ENCODE measurements at places on chromosomes 7 and 10.
A peak's percentile ranks its signal among the peaks of the same experiment; 100 is the strongest.

DNA sequence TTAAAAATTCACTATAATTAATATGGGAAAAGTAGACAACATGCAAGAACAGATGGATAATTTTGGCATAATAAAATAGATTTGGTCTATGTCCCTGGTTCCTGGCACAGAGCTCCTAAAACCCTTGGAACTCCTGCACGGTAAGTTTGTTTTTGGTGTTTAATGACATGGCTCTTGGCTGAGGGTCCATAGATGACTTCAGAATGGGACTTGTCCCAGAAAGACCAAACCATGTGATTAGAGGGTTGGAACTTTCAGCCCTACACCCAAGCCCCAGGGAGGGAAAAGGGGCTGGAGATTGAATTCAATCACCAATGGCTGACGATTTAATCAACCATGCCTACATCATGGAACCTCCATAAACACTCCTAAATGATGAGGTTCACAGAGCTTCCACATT, 12.6 kb upstream of the GSDME start:
- H3K4me1 ChIP-seq, result no peaks in the 10 kb centered on the region
- H3K36me3 ChIP-seq, result no peaks in the 10 kb centered on the region
- no peaks in the 10 kb centered on the region for H3K27me3 ChIP-seq
- H3K27ac ChIP-seq, result no peak overlapping the region
- no peak for DNase-seq
- no peak overlapping the region for H3K4me3 ChIP-seq

DNA sequence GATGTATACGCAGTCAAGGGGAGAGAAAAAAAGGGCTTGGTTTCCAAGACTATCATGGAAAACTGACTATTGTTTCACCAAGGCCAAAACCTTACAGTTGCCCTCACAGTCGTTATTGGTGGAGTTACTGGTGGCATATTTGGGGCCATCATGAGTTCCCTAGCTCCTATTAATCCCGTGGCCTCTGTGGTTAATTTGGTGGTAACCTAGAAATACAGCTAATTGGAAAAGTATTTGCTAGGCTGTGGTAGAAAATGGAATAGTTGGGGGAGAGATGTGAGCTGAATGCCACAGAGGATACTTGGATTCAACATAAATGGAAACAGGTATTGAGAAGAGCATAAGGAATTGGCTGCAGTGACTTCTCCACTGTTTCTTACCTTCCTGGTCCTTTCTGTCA, 450.7 kb downstream of the KCNMA1 start:
- H3K4me1 ChIP-seq, result no peaks in the 10 kb centered on the region
- H3K36me3 ChIP-seq, result no peaks in the 10 kb centered on the region
- H3K27me3 ChIP-seq, result no peaks in the 10 kb centered on the region
- no peak overlapping the region for H3K27ac ChIP-seq

- no peaks in the 10 kb centered on the region for H3K27me3 ChIP-seq
- H3K4me3 ChIP-seq, result no peak overlapping the region
- no peak overlapping the region for H3K27ac ChIP-seq
- H3K4me1 ChIP-seq, result no peaks in the 10 kb centered on the region
Observed at GRCh38 chr10:17510242-17510908, 56.0 kb upstream of the ST8SIA6 start.

DNA sequence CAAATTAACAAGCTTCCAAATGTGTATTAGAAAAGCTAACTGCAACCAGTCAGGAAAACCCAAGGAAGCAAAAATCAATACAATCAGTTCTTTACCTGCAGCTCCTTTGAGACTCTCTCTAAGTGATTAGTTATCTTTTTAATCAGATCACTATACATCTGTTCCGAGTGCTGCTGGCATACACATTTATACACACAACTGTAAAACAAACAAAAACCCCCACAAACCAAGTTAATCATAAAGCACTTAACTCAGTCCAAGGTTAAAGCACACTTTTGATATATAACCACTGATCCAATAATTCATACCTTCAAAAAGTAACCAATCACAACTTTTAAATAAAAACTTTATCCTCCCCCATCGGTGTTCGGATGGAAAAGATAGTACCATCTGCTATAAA, 25.6 kb downstream of the CACUL1 start:
- H3K27me3 ChIP-seq, result no peaks in the 10 kb centered on the region
- H3K4me1 ChIP-seq, result no peaks in the 10 kb centered on the region
- no peaks in the 10 kb centered on the region for H3K36me3 ChIP-seq
- H3K27ac ChIP-seq, result no peak overlapping the region
- no peak overlapping the region for H3K4me3 ChIP-seq
- DNase-seq, result no peak

DNA sequence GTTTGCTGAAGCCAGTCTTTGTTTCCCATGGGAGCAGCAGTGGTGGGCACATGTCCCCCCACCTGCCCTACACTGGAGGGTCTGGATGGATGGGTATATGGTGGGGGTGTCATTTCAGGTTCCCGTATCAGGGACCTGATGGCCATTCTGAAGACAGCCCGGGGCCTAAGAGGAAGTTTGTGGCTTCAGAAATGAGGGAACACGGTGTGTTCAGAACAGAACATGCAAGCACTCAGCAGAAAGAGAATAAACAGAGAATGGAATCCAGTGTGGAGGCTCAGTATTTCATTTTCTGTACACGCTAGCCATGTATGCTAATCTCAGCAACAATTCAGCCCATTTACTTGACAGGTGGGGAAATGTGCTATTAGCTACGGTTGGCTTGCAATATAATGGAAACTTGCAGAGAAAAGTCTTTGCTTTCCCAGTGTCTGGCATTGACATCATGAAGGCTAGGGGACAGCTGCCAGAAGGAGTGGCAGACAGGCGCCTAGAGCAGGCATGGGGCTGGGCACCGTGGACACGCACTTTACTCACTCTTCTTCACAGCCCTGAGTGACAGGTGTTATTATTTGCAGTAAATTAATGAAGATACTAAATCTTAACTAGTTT, 98.6 kb downstream of the ELMO1 start:
- no peak for DNase-seq
- H3K4me3 ChIP-seq, result no peak overlapping the region
- no peaks in the 10 kb centered on the region for H3K27me3 ChIP-seq
- no peaks in the 10 kb centered on the region for H3K36me3 ChIP-seq

DNA sequence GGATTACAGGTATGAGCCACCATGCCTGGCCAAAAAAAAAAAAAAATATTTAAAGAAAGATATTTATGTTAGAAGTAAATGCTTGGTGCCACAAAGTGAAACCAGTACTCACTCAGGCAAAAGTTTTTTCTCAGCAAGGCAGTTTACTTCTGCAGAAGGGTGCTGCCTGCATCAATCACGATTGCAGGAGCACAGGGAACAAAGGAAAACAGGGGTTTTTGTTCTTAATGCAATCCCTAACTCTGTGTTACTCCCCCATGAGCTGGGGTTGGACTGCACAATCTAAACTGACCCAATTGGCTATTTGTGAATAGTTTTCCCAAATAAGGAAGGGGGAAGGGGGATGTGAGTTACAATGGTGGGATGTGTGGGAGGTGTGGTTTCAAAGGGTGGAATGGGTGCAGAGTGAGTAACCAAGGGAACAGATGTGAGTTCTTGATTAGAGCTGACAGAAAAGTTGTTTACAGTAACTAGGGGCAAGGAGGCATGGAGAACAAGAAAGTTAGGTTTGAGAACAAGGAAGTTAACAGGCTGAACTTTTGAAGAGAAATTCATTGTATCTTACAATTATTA, 255.4 kb downstream of the TYW1 start:
- no peak for DNase-seq
- H3K27me3 ChIP-seq, result no peaks in the 10 kb centered on the region
- no peaks in the 10 kb centered on the region for H3K36me3 ChIP-seq
- H3K4me1 ChIP-seq, result no peaks in the 10 kb centered on the region
- no peak overlapping the region for H3K4me3 ChIP-seq
- peak overlapping the region; percentile 67 for H3K27ac ChIP-seq

- no peaks in the 10 kb centered on the region for H3K36me3 ChIP-seq
- H3K4me1 ChIP-seq, result no peaks in the 10 kb centered on the region
- H3K4me3 ChIP-seq, result no peak overlapping the region
Observed at GRCh38 chr7:111198255-111198654, 107.3 kb downstream of the LRRN3 start.

GRCh38 chr7:12436126-12436525, 32.5 kb upstream of the VWDE start:
- no peaks in the 10 kb centered on the region for H3K27me3 ChIP-seq
- H3K36me3 ChIP-seq, result no peaks in the 10 kb centered on the region
- H3K27ac ChIP-seq, result no peak overlapping the region
- H3K4me1 ChIP-seq, result no peaks in the 10 kb centered on the region
- H3K4me3 ChIP-seq, result no peak overlapping the region

DNA sequence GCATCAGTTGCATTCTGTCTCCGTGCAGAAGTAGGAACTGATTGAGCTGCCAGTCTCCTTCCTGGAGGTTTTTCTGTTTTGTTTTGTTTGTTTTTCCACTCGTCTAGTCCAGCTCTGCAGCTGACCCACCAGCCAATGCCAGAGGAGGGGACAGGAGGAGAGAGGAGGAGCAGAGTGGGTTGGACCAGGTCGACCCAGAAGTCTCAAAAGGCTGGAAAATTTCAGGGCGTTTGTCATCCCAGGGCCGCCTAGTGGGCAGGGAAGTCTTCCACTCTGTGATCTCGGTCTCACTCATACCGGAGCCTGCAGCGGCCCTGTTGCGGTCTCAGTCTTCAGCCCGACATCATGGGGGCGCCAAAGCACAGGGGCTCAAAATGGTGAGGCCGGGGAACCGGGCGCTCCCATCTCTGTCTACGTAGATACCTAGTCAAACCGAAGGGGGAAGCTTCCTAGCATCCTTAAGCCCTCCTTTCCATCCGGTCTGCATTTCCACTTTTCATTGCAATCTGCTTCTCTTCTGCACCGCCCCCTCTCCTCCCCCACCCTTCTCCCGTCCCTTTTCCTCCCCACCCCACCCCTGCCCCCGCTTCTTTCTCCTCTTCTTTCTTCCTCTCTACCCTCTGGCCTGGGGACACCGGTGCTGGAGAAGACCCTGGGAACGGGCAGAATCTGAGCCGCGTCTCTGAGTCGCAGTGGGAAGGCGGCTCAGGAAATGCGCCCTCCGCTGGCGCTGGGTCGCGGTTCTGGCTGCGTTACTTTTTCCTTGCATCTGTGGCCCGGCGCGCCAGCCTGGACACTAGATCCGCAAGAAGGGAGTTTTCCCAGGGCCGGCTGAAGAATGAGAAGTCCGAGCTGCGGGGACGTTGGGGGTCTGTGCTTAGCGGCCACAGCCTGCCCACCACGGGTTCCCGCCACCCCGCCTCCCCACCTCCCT, 16.2 kb upstream of the PAX2 start:
- H3K4me3 ChIP-seq, result peak overlapping the region; percentile 48
- peaks cover 13% of the 10 kb centered on the region for H3K4me1 ChIP-seq
- H3K27ac ChIP-seq, result no peak overlapping the region
- H3K36me3 ChIP-seq, result peaks cover 9% of the 10 kb centered on the region
- peak; percentile 79 for DNase-seq
- peaks cover 99% of the 10 kb centered on the region for H3K27me3 ChIP-seq

- H3K27ac ChIP-seq, result no peak overlapping the region
- no peaks in the 10 kb centered on the region for H3K27me3 ChIP-seq
- no peak overlapping the region for H3K4me3 ChIP-seq
Observed at GRCh38 chr7:65397730-65398142, 24.1 kb downstream of the ZNF92 start.

GRCh38 chr10:109762555-109762954, 160.8 kb downstream of the XPNPEP1 start:
- H3K4me3 ChIP-seq, result no peak overlapping the region
- DNase-seq, result no peak
- no peaks in the 10 kb centered on the region for H3K36me3 ChIP-seq
- no peaks in the 10 kb centered on the region for H3K27me3 ChIP-seq
- H3K27ac ChIP-seq, result no peak overlapping the region
- H3K4me1 ChIP-seq, result no peaks in the 10 kb centered on the region

DNA sequence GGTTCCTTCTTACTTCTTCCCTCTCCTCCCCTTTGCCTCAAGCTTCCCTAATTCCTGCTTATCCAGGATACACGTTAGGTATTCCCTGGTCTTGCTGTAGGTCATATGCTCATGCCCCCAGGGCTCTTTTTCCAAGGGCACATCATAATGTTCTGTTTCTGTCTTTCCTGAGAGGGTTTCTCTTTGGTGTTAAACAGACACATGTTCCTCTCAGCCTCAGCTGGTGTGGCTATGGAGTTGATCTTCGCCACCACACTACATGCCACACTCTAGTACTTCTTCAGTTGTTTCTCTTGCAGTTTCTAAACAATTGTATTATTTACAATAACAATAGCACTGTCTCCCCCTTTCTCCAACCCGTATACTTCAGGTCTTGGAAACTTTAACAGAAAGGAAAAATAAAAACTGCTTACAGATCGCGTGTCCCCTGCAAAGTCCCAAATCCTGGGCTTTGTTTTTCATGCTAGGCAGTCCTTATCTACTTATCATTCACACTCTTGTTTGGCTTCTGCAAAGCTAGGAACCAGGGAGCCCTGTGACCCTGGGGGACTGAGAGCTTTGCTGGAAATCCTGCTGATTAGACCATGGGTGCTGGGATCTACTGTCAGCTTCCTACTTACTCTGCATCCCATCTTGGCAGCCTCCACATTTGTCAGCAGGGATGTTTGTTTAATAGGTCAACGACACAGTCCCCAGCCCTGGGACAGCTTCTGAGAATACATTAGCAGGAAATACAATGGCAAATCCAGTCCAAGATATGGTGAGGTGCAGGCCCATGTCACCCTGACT, 193.9 kb upstream of the BMPER start:
- H3K27ac ChIP-seq, result no peak overlapping the region
- peaks cover 2% of the 10 kb centered on the region for H3K27me3 ChIP-seq
- no peak overlapping the region for H3K4me3 ChIP-seq
- DNase-seq, result no peak
- no peaks in the 10 kb centered on the region for H3K36me3 ChIP-seq

DNA sequence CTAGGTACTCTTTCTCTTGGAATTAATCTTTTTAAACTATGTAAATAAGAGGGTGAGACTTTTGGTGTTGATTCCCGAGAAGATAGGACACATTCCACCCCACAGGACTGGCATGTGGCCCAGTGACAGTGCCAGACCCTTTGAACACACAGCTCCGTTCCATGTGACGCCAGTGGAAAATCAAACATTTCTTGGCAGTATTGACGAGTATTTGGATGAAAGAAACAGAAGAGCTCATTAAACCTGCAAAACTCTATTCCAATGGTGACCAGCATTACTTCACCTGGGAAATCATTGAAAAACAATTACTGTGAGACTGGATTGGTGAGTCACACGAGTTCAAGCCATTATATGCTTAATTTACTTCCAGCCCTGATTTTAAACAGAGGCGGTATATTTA, 25.8 kb downstream of the AKR1E2 start:
- DNase-seq, result no peak
- peaks cover 3% of the 10 kb centered on the region for H3K4me1 ChIP-seq
- no peak overlapping the region for H3K27ac ChIP-seq

Measured in H1 (cell line).